GM23338 (cell line): ENCODE measurements at places on chromosomes 1 and 21. TPM values are rescaled to one million over a fixed set of nuclear protein-coding genes. Genes with fewer than 3 reads are reported as not detected.

Gene ZNF648
- 0.23 and 0.24 TPM in 2 replicates for polyA plus RNA-seq

Gene AVPR1B
- polyA plus RNA-seq: 0.09 and 0.24 TPM in 2 replicates

Gene GUCA2A
- polyA plus RNA-seq: not detected in 2 replicates

Gene KCNN3
- polyA plus RNA-seq: 3.0 and 3.1 TPM in 2 replicates

Gene KRTAP19-8
- not detected in 2 replicates for polyA plus RNA-seq

Gene FAM151A
- not detected in 2 replicates for polyA plus RNA-seq

Gene SMPDL3B
- polyA plus RNA-seq: 39.5 and 40.9 TPM in 2 replicates

Gene CFHR4
- not detected in 2 replicates for polyA plus RNA-seq

Gene NFASC
- 3.0 and 3.9 TPM in 2 replicates for polyA plus RNA-seq

Gene LIPI
- polyA plus RNA-seq: not detected in 2 replicates

Gene KLHDC8A
- polyA plus RNA-seq: 1.3 and 1.7 TPM in 2 replicates

Gene MAP3K7CL
- polyA plus RNA-seq: 2.0 and 2.4 TPM in 2 replicates

Gene CLDN19
- polyA plus RNA-seq: 2.3 and 2.6 TPM in 2 replicates

Gene PAX7
- not detected in 2 replicates for polyA plus RNA-seq

Gene GPX7
- 10.4 and 12.8 TPM in 2 replicates for polyA plus RNA-seq

Gene HAO2
- not detected in 2 replicates for polyA plus RNA-seq

Gene MYOC
- not detected in 2 replicates for polyA plus RNA-seq

Gene OVAAL
- not detected in 2 replicates for polyA plus RNA-seq

Gene TMEM183A
- 54.7 and 55.1 TPM in 2 replicates for polyA plus RNA-seq

Gene SWT1
- 2.3 and 3.6 TPM in 2 replicates for polyA plus RNA-seq

Gene ELAVL4
- 1.7 and 1.9 TPM in 2 replicates for polyA plus RNA-seq

Gene PRRX1
- polyA plus RNA-seq: 0.58 TPM in 1 of 2 replicates, not detected in the other

Gene VHLL
- polyA plus RNA-seq: not detected in 2 replicates
